ENCODE measurements at places on chromosomes 4 and X.
A peak's percentile ranks its signal among the peaks of the same experiment; 100 is the strongest.

GRCh38 chr4:6222761-6223292, 22.5 kb upstream of the JAKMIP1 start:
- no peak for DNase-seq

GRCh38 chr4:87545052-87545451, 15.9 kb upstream of the SPARCL1 start:
- no peak for DNase-seq

DNA sequence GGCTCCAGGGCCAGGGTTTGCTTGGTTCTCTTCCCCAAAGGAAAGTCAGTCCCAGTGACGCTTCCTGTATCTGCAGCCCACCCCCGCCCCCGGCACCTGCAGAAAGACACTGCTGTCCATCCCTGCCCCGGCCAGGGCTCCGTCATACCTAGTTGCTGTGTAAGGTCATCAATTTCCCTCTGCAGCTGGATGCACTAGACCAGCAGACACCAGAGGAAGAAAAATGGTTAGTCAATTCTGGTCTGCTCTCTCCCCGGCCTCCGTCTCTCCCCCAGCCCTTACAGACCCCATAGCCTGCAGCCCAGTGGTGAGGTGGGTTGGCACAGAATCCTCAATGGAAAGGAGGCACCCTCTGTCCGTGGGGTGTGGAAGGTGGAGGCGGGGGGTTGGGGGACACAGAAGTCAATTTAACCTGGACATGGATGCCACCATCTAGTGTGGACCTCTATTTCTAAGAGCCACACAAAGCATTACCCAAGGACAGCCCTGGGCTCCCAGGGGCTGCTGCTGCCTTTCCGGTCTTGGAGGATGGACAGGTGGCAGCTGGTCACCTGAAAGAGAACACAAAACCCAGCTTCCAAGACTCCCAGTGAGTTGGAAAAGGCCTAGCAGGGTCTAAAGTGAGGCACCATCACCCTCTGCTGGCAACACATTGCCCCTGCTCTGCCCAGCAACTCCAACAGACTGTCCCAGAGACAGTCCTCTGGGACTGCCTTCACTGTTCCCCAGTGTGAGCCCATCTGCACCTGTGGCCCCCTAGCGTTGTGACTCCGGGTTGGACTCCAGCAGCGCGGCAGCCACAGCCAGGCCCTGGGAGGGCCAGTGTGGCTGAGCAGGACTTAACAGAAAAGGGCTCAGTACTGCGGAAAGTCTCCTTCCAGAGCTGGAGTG, 40.2 kb upstream of the NHSL2 start:
- DNase-seq = no peak

- no peak for DNase-seq
Observed at GRCh38 chr4:82713856-82714255, 84.7 kb downstream of the SCD5 start.

DNA sequence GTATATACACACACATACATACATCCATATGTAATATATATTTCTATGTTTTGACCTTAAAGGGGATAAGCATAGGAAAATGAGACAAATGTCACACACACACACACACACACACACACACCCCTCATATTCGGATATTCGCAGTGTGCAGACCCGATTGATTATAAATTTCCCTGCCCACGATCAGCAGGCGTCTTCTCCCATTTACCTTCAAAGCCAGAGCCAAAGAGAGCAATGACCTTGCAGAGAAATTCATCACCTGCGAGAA, 488 bp downstream of the GPRIN3 start:
- DNase-seq = no peak

- DNase-seq = no peak
Observed at GRCh38 chrX:16140448-16140847, 17.1 kb downstream of the GRPR start.

GRCh38 chr4:128528793-128529553, 241.4 kb upstream of the PGRMC2 start:
- no peak for DNase-seq

- DNase-seq = no peak
Observed at GRCh38 chrX:56468441-56468840, 95.0 kb upstream of the UBQLN2 start.

GRCh38 chr4:181018913-181019312, 1224.3 kb upstream of the TENM3 start:
- DNase-seq = no peak

- peak; percentile 83 for DNase-seq
Observed at GRCh38 chr4:85475631-85476233, 782 bp downstream of the ARHGAP24 start.

DNA sequence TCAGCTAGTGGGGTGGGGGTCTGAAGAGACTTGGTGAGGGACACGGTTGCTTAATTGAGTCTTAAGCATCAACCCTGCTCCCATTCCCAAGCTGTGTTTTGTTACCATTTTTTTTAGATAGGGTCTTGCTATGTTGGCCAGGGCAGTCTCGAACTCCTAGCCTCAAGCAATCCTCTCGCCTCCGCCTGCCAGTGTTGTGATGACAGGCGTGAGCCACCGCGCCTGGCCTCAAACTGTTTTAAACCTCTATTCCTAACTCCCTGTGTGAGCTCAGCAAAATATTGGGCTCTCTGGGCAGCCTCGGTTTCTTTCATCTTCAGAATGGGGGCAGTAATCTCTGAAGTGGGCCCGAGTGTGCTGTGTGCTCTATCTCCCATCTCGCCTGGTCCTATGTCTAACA, 26.3 kb upstream of the BCORL1 start:
- DNase-seq = no peak

DNA sequence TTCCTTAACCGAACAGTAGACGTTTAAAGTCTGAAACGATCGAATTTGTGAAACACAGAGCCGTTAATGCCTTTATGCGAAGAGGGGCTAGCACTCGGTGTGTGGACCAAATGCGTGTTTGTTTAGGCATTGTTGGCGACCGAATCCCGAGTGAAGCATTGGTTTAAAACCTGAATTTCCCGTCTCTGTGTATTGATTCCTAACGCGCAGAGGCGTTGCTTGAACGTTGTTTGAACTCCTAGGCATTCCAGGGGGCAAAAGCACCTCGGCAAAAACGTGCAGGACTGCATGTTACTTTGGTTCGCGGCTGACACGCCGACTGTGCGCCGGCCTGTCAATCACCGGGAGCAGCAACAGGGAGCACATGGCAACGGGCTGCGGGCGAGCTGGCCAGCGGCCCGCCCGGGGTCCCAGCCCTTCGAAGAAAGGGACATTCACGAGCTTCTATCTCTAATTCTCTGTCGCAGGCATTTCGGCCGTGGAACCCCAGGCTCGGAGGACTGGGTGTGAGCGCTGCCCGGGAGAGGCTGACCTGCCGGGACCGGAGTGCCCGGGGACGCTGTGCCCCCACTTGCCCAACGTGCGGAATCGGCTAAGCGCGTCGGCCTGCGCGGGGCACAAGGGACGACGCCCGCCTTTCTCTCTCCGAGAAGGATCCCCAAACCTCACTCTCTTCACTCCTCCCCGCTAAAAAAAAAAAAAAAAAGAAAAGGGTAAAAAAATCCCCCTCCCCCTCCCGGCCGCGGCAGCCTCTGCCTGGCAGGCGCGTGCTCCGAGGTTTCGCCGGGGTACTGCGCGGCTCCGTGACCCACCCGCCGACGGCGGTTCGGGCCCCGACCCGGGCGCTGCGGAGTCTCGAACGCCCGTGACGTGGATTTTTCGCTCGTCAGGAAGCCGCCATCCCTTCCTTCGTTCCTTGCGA, 810 bp downstream of the SPRY1 start:
- DNase-seq = peak; percentile 81

- DNase-seq = no peak
Observed at GRCh38 chr4:73237044-73237443, 21.6 kb downstream of the ANKRD17 start.

DNA sequence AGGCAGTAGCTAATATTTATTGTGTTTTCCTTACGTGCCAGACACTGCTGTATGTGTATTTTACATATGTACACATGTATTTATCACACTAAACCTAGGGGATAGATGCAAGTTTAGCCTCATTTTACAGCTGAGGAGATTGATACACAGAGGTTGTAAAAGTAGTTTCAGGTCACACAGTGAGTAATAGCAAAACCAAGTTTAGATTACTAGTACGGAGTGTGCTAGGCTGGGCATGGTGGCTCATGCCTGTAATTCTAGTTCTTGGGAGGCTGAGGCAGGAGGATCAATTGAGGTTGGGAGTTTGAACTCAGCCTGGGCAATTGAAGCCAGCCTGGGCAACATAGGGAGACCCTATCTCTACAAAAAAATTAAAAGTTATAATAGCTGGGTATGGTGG, 701.1 kb upstream of the ATOH1 start:
- DNase-seq = no peak

DNA sequence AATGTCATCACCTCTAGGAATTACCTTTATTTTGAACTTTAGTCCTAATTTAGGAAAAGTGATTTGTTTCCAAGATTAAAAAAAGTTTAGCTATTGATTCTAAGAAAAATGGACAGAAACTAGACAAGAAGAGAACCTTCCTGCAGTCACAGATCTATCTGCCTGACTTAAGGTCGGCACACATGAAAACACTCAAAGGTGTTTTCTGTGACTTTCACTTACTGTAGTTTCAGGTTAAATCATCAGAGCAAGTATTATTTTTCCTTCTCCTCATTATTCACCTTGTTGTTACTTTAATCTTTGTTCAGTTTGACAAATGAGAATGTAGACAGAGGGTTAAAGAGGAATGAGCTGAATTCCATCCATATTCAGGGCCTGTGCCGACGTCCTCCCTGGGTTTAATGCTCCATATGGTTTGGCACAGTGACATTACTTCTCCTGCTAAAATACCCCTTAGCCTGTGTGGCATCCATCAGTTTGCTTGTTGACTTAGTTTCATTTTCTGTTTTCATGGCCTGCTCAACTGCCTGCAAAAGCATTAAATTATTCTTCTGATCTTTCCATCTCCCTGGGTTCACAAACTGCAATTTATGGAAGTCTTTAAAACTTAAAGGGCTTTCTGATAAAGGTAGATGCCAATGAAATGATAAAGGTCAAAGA, 352.7 kb downstream of the NKX6-1 start:
- DNase-seq = no peak

DNA sequence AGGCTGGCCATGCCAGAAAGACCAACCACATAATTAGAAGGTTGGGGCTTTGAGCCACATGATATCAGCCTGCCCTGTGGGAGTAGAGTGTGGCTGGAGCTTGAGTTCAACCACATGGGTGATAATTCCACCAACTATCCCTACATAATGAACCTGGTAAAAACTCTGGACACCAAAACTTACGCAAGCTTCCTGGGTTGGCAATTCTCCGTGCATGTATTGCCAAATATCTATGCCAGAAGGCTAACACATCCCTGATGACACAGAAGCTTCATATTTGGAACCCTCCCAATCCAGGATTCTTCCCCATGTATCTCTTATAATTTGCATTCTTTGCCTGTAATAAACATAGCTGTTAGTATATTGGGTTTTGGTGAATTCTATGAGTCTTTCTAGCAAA, 68.2 kb downstream of the FUNDC1 start:
- DNase-seq = no peak

DNA sequence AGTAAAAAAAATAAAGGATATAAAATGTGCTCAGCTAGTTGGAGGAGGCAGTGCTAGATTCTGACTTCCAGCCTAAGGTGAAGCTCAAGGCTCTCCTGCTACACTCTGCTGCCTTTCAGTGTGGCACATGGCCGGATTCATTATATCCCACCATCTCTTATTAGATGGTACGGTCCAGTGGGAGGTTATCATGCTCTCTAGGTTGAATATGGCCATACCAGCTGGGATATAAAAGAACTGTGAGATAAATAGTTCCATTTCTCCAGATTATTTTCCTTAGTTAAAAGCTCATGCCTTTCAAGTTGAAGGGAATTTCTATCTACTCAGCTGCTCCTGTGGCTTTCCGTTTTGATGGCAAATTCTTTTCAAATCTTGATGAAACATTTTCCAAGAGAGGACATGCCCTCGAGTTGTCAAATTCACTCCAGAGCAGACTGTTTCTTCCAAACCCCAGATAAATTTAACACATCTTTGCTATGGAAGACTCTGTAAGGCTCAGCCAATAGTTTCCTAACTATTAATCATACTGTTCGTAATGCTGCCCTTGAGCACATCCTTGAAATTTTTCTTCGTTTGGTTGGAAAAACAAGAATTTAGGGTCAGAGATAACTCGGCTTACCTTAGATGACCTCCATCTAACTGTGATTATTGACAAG, 2.2 kb upstream of the MGARP start:
- no peak for DNase-seq

DNA sequence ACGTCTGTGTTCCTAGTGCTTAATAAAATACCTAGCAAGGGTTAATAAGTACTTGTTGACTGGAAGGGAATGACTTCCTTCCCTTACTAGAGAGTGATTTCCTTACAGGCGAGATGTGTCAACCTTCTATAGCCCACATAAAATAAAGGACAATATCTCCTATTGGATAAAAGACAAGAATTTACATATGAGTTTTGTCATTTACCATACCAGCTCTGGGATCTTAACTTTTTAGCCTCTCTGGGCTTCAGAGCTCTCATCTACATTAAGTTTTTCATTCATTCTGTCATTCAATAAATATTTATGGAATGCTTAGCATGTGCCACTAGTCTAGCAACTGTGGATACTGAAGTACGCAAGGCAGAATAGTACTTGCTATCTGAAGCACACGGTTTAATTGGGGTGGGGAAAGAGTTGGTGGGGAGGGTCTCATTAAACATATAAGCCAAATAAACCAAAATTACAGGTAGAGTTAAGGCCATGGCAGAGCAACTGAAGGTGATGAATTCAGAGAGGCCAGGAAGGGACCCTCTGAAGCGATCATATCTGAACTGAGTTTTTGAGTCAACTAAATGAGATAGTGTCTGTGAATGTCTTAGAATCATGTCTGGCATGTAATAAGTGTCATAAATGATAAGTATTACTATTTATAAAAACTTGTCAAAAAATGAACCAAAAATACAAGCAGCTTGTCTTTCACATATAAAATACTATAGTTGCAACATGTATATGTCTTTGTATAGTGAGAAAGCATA, 91.6 kb upstream of the BMP2K start:
- DNase-seq = no peak

DNA sequence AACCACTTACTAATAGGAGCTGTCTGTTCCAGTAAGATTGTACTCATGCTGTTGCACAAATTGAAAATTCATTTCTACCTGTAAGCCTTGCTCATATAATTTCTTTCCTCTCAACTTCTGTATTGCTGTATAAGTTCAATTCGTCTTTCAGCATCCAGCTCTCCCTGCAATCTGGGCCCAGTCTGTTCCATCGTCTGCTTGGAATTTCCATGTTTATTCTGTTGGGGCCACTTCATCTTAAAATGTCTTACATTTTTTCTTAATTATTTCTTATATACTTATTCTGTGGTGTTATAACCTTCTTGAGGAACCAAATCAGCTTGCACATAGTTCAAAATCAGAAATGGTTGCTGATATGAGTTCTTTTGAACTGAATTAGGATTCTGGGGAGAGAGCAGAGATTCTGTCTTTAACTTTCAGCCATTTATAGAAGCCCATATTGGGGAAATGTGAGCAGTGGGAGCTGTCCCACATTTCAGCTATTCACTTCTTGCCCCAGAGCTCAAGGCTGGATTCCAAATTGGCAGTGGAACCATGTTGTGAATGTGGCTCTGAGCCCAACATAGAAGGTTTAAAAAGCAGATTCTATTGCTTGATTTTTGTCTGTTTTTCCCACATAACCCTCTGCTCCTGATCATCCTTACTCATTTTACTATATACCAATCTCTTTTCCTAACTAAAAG, 291.9 kb downstream of the BMPR1B start:
- DNase-seq = peak; percentile 63

Data from right hindlimb (tissue), 1 donor.